Hematopoietic multipotent progenitor cell treated with erythropoietin and hydrocortisone succinate and interleukin-3 and kit ligand, for 4 days (in vitro differentiated cells): ENCODE measurements at places on chromosomes 2 and 18.
A peak's percentile ranks its signal among the peaks of the same experiment; 100 is the strongest.

GRCh38 chr18:62152844-62153243 is 34.0 kb downstream of the PIGN start:
- peak; percentile 6 for DNase-seq

DNA sequence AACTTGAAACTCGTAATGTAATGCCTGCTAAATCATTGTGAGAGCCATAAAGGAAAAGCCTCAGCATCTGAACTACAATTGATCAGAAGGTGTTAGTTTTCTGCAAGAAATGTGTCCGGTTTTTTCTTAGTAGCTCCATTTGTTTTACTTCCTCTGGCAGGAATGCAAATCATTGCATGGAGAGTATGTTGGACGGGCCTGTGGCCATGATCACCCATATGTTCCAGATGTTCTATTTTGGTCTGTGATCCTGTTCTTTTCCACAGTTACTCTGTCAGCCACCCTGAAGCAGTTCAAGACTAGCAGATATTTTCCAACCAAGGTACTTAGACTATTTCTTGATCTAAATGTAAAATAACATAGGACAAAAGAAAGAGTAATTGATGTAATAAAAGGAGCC is 126.6 kb downstream of the DPP4 start:
- DNase-seq, result no peak

- DNase-seq, result no peak
Observed at GRCh38 chr18:5962362-5962761, 67.0 kb upstream of the TMEM200C start.

DNA sequence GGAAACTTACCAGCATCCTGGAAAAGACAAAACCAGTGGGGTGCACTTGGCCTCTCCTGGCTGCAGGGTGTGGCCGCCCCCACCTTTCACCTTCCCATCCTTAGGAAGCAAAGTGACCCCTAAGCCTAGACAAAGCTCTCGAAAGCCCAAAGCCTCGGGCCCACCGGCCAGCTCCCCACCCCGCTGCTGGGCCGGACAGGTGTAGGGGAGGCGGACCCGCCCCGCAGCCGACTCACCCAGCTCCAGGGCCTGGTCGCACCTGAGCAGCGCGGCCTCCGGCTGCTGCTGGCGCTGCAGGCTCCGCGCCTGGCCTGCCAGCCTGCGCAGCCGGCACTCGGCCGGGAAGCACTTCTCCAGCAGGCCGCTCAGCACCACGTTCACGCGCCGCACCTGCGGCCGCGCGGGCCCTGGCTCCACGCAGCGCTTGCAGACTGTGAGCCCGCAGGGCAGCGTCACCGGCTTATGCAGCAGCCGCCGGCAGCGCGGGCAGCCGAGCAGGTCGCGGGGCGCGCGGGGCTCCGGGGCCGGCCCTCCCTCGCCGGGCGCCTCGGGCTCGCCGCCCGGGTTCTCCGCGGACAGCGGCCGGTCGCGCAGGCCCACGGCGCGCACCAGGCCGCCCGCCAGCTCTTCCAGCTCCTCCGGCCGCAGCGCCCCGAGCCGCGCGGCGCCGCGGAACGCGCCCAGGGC is 979 bp downstream of the LONRF2 start:
- peak; percentile 61 for DNase-seq

DNA sequence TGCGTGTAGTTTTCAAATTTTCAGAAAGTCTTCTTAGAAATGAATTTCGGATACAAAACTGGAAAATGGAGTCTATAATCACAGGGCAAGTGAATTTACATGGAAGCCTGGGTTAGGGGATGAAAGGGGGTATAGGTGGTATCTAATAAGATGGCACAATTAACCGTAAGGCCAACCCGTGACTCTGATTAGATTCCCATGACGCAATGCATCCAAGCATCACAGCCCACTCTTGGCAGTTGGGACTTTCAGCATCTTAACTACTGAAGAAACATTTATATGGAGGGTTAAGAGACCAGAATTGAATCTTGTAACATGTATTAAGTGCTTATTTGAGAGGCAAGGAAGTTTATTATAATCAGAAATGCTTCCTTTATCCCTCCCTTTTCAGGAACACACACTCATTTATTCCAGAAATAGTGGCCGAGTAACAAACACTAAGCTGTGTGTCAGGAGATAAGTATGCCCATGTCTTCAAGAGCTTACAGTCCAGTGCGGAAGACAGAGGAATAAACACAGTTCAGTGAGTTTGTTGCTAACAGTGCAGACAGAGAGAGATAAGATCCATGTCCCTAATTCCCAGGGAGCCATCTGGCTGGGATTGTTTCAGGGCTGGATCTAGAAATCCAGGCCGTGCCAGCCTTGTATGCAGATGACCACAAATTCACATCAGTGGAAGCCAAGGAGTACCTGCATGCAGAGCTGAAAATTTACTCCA is 151.2 kb downstream of the ANTXR1 start:
- no peak for DNase-seq

- DNase-seq, result peak; percentile 63
Observed at GRCh38 chr2:210617732-210618330, 61.4 kb downstream of the CPS1 start.

GRCh38 chr2:27147935-27148334 is 869 bp upstream of the TCF23 start:
- DNase-seq, result no peak

DNA sequence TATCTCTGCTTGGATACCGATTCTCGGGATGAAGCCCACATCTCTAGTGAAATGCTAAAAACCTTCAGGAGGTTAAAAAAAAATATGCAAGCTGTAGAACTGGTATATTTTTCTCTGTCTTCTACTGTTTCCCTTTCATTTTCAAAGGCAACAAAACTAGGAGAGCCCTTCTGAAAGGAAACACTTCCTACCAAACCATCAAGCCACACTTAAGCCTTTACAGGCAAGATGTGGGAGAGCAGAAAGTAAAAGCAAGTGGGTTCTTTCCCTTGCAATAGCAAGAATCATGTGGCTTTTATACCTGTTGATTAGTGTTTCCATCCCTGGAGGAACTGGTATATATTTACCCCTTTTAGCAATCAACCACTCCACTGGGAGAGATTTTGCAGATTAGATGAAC is 147.9 kb upstream of the ACAA2 start:
- no peak for DNase-seq

GRCh38 chr18:79374408-79375171 is 21.1 kb upstream of the NFATC1 start:
- no peak for DNase-seq

DNA sequence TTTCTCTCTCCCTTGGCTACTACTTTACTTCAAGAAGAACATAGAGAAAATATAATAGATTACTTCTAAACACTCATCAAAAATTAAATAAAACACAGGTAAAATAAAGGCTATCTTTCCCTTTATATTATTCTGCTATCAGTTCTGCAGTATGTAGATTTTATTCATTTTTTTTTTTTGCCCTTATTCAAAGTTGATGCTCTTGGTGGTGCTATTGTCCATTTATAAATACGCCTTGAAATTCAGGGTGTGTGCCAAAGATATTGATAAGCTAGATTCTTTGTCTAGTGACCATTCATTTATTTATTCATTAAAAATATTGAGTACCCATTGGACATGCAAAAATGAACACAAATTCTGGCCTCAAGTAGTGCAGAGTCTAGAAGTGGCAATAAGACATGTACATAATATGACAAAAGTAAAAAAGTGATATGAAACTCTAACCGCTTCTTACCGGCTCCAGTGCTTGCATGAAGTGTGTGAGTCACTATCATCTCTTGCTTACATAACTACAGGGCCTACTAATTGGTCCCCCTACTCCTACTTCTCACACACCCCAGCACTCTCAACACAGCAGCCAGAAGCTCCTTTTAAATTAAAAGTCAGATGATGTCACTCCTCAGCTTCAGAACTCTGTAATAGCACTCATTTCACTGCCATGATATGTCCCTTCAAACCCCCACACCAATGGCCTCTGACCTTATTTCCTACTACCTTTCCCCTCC is 208.3 kb upstream of the FANCL start:
- peak; percentile 40 for DNase-seq

DNA sequence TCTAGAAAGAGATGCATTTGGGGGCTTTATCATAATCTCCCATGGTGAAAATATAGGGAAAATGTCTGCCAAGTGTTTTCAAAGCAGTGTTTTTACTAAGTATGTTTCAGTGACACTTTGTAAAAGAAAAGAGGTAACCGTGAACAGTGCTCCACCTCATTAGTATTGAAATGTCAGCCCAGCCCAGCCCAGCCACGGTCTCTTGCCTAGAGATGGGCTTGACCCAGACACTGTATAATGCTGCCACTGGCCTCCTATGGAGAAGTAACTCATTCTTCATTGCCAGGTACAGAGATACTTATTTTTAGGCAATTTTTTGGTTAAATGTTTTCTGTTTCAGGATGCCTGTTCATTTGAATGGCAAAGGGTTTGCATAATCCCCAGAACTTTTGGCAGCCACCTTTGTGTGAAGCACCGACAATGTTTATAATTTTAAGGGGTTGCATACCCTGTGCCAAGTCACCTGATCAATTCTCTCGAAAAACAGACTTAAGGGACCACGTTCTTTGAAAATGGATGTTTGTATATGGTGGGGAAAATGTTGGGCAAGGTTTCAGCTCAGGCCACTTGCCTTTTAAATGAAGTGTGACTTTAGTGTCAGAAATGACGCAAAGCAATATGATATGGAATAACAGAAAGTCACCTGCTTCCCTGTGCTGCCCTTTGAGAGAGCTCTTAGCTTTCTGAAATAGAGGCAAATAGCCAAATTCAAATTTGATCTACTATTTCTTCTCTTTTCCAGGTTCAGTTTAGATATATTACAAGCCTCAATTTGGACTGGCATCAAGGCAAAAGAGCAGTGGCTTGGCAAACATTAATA is 314.5 kb upstream of the RGPD4 start:
- no peak for DNase-seq

GRCh38 chr2:105789745-105790460 is 45.2 kb downstream of the NCK2 start:
- peak; percentile 94 for DNase-seq

DNA sequence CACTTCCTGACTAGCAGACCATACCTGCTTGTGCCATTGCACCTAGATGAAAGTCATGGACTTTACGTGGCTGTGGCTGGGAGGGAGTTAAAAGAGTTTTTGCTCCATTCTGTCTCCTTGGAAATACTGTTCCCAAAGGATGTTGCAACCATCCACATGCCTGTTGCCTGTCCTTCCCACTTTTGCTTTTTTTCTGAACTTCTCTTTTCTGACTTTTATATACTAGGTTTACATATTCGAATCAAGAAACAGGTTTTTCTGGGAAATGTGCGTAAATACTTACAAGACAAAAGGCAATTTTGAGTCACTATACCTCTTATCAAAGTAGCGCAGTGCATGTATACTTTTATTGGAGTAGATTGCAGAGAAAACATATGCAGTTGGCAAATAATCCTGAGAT is 244.8 kb downstream of the PRKCE start:
- DNase-seq, result no peak

- DNase-seq, result peak; percentile 64
Observed at GRCh38 chr18:40159141-40160017, 1795.7 kb upstream of the PIK3C3 start.

- DNase-seq, result peak; percentile 48
Observed at GRCh38 chr18:70135604-70136003, 69.9 kb downstream of the RTTN start.

GRCh38 chr18:35038881-35039491 is 2.2 kb upstream of the MAPRE2 start:
- peak; percentile 81 for DNase-seq

- no peak for DNase-seq
Observed at GRCh38 chr2:204258890-204259289, 286.4 kb upstream of the PARD3B start.

- no peak for DNase-seq
Observed at GRCh38 chr2:137205324-137205723, 440.0 kb downstream of the THSD7B start.

GRCh38 chr2:53407363-53408080 is 360.1 kb upstream of the CHAC2 start:
- no peak for DNase-seq

GRCh38 chr2:105447476-105447875 is 48.6 kb upstream of the FHL2 start:
- DNase-seq, result no peak

DNA sequence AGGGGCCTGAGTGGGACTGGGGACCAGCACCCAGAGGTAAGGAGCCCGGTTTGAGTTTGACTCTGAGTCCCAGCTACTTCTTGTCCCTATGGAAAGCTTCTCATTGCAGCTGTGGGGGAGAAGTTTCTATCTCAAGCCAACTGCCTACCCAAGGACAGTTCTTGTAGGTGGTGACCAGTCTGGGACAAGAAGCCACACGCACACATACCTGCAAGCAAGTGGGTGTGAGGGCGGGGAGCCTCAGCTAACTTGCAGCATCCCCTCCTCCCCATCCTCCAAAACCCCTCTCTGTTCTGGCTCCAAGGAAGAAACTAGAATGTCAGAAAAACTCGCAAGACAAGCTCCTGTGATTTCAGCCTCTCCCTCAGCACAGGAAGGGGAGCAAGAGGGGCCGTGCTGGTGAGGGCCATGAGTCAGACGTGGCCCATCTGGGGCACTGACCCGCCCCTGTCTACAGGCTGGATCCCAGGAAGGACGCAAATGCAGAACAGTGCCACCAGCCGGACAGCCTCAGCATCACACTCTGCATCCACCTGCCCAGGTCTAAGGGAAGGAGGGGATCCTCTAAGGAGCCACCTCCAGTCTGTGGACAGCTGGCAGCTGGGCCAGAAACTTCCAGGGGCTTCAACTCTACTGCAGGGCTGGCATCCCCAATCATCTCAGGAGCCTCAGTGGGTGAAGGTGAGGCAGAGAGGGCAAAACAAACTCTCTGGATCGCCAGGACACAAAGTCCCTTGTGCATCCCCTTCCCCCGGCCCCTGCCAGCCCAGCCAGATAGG is 103.4 kb downstream of the TNS1 start:
- peak; percentile 44 for DNase-seq
